ENCODE measurements at places on chromosomes 4 and X. TPM values are rescaled to one million over a fixed set of nuclear protein-coding genes. Genes with fewer than 3 reads are reported as not detected.

PHOX2B gene
- total RNA-seq, result not detected

- no peak overlapping the region for H3K4me3 ChIP-seq
- 0 out of 2 replicates have a peak, but pooled peaks cover 4% of the 10 kb centered on the region for H3K4me1 ChIP-seq
- H3K36me3 ChIP-seq, result no peaks in the 10 kb centered on the region
- no peak overlapping the region for H3K27ac ChIP-seq
- peaks cover 33% of the 10 kb centered on the region for H3K27me3 ChIP-seq
Measured at GRCh38 chr4:47704693-47705325, 133.1 kb downstream of the CORIN start.

ASB12 gene
- total RNA-seq, result not detected

TMPRSS11B gene
- not detected for total RNA-seq

PGRMC2 gene
- 126 TPM for total RNA-seq

DNA sequence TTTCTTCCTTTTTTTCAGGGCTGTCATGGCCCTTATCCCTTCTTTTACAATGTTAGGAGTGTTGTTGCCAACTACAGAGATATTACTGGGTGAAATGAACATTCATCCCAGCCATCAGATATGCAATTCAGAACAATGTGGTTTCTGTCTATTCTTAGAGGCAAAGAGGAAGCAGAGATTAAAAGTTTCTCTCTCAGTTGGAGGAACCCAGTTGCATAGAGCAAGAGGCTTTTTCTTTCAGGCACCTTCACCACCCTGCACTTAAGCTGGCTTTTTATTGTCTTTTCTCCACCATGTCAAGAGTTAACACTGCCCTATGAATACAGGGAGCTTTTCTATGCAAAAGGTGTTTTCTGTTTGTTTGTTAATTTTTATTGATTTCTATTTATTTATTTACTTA is 1559.6 kb upstream of the IGFBP7 start:
- no peaks in the 10 kb centered on the region for H3K36me3 ChIP-seq
- H3K27ac ChIP-seq, result no peak overlapping the region
- peaks cover 2% of the 10 kb centered on the region for H3K27me3 ChIP-seq
- H3K4me3 ChIP-seq, result no peak overlapping the region

DNA sequence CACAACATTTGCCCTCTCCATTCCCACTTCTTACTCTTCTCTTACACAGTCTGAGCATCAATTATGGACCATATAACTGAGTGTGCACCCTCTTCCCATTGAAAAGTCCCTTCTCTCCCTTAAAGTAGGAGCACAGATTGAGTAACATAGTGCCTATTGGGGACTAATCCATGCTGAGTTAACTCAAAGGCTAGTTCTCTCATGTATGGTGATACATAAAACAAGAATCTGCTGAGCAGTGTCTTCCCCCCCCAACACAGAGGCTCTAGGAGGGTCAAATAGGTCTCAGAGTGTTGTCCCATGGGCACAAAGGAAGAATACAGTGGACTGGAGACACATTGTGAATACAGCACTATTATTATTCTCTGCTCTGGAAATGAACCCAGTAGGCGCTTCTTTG is 274.6 kb upstream of the BOD1L1 start:
- no peak overlapping the region for H3K4me3 ChIP-seq
- no peaks in the 10 kb centered on the region for H3K36me3 ChIP-seq
- H3K4me1 ChIP-seq, result peaks cover 73% of the 10 kb centered on the region
- no peak for DNase-seq
- peak overlapping the region; percentile 20 for H3K27ac ChIP-seq

DNA sequence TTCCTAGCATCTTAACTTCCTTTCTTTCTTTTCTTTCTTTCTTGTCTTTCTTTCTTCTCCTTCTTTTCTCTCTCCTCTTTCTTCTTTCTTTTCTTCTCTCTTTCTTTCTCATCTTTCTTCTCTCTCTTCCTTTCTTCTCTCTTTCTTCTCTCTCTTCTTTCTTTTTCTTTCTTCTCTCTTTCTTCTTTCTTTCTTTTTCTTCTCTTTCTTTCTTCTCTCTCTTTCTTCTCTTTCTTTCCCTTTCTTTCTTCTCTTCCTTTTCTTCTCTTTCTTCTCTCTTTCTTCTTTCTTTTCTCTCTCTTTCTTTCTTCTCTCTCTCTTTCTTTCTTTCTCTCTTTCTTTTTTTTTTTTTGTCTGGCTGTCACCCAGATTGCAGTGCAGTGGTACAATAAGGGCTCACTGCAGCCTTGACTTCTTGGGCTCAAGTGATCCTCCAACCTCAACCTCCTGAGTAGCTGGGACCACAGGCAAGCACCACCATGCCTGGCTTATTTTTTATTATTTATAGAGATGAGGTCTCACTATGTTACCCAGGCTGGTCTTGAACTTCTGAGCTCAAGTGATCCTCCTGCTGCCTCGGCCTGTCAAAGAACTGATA is 17.5 kb downstream of the NMU start:
- no peak overlapping the region for H3K27ac ChIP-seq
- peaks cover 2% of the 10 kb centered on the region for H3K27me3 ChIP-seq
- H3K4me3 ChIP-seq, result no peak overlapping the region
- no peaks in the 10 kb centered on the region for H3K4me1 ChIP-seq
- no peaks in the 10 kb centered on the region for H3K36me3 ChIP-seq
- DNase-seq, result no peak

DNA sequence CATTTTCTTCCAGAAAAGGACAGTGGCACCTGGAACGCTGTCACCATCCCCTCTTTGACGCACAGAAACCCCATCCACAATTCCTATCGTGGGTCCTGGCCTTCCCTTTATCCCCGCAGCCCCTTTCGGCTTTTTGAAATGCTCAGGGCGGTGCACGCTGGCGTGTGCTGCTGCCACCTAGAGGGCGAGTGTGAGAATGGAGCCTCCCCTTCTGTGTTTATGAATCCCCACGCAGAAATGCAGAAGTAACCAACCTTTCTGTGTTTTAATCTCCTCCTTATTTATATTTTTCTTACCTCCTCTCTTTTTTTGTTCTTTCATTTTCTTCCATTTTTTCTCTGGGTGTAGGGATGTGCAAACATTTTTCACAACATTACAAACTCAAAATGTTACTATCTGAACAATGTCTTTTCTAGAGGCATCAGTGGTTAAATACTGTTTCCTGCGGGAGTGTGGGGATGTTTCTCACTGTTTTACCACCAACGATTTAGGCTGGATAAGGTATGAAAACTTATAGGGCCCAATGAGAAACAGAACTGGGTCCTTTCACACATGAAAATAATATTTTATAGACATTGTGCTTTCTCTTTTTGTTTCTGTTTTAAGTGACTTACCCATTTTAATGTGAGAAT is 50.0 kb downstream of the TMA16 start:
- no peak overlapping the region for H3K4me3 ChIP-seq
- H3K36me3 ChIP-seq, result no peaks in the 10 kb centered on the region
- no peaks in the 10 kb centered on the region for H3K27me3 ChIP-seq
- H3K27ac ChIP-seq, result no peak overlapping the region
- peak; percentile 29 for DNase-seq

DNA sequence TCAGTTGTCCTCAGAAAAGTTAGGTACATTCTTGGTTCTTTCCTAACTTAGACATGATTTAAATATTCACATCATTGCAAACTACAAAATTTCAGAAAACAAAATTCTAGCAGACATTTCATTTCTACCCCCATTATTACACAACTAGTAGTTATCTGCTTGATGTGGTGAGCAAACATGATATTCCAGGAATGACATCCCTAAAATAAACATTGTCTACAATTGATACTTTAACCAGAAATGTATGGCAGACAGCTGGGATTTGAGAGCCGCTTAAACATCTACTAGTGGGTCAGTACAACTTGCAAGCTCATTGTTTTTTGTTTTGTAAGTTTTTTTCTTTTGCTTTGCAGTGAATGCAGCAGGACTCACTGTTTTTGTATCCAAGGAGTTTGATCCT is 32.1 kb upstream of the AMBN start:
- peaks cover 16% of the 10 kb centered on the region for H3K4me1 ChIP-seq
- no peak for DNase-seq
- no peaks in the 10 kb centered on the region for H3K36me3 ChIP-seq
- H3K27me3 ChIP-seq, result peaks cover 7% of the 10 kb centered on the region
- no peak overlapping the region for H3K27ac ChIP-seq
- no peak overlapping the region for H3K4me3 ChIP-seq

DNA sequence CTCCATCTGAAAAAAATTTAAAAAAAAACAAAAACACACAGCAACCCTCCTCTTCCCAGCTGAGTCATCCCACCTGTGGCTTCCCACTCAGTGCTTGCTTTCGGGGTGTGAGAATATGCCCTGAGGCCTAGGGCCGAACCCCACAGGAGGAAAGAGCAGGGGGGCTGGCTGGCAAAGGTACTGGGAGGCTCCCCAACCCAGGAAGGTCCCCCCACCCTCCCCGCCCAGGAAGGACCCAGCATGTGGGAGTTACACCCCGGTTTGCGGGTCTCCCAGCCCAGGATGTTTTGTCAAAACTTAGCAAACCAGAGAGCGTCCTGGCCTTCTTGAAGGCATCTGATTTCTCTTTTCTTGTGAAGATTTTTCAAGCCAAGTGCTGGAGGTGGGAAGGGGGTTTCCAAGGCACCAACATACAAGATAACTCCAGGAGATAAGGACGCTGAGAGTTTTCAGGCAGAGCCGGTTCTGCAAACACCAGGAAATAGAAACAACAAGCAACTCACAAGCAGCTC is 25.7 kb upstream of the CSF2RA start:
- H3K27me3 ChIP-seq, result peaks cover 8% of the 10 kb centered on the region
- no peak for DNase-seq
- no peaks in the 10 kb centered on the region for H3K4me1 ChIP-seq
- no peak overlapping the region for H3K27ac ChIP-seq

ZFP92 gene
- 0.38 TPM for total RNA-seq

NAAA gene
- total RNA-seq, result 33.8 TPM

AGA gene
- total RNA-seq, result 46.1 TPM

LIMCH1 gene
- 206 TPM for total RNA-seq

CSAG3 gene
- total RNA-seq, result not detected

SSX2 gene
- not detected for total RNA-seq

- H3K36me3 ChIP-seq, result peaks cover 10% of the 10 kb centered on the region
- H3K4me1 ChIP-seq, result peaks cover 9% of the 10 kb centered on the region
- no peak for DNase-seq
- no peak overlapping the region for H3K27ac ChIP-seq
- peaks cover 1% of the 10 kb centered on the region for H3K27me3 ChIP-seq
Measured at GRCh38 chr4:177194906-177195305, 114.8 kb upstream of the NEIL3 start.

MAGEB1 gene
- not detected for total RNA-seq

DNA sequence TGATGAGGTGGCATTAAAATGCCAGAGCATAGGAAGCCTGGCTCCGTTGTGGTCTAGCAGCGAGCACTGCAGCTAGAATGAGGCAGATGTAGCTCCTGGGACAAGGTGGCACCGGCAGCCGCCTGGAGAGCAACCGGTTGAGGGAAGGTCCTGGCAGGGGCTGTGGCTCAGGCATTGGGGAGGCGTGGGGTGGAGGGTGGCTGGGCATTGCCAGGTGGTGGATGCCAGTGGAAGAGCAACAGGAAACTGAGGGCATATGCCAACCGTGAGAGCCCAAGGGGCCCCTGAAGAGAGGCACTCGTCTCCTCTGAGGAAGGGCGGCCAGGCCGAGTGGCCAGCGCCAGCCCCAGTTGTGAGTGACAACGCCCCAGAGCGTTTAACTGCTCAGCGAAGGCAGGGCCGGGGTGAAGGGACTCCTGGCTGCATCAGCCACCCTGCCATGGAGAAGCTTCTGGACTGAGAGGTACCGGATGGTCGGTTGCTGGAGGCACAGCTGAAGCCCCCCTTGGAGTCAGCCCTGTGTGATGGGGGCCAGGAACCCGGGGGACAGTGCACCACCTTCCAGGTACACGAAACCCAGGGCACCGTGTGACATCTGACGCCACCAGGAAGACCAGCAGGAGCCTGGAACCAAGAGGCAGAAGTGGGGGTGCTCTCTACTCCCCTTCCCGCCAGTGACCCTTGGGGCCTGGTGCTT is 13.2 kb upstream of the PDE6B start:
- H3K27ac ChIP-seq, result no peak overlapping the region
- H3K4me1 ChIP-seq, result peaks cover 23% of the 10 kb centered on the region
- DNase-seq, result no peak
- H3K27me3 ChIP-seq, result peaks cover 15% of the 10 kb centered on the region

GRCh38 chr4:80208610-80209339 is 11.5 kb downstream of the PRDM8 start:
- peaks cover 11% of the 10 kb centered on the region for H3K36me3 ChIP-seq
- no peak overlapping the region for H3K4me3 ChIP-seq
- no peak for DNase-seq
- peaks cover 4% of the 10 kb centered on the region for H3K27me3 ChIP-seq
- peaks cover 53% of the 10 kb centered on the region for H3K4me1 ChIP-seq
- no peak overlapping the region for H3K27ac ChIP-seq

- no peak overlapping the region for H3K27ac ChIP-seq
- no peaks in the 10 kb centered on the region for H3K36me3 ChIP-seq
- H3K4me3 ChIP-seq, result no peak overlapping the region
Measured at GRCh38 chr4:77240469-77241066, 83.6 kb downstream of the CCNG2 start.

DNA sequence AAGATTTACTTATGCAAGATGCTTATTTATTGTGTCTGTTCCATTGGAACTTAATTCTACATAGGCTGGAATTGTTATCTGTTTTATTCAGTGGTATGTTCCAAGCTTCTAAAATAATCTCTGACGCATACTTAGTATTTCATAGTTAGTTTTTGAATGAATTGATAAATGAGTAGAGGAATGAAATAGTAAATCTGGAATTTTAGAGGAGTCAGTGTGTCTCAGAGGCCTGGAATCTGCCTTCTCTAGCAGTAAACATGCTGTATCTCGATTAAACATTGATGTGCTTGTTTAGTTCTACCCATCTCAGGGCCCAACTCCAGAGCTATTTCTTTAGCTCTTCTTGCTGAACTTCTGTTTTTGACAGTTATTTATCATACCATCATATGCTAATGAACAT is 154.2 kb upstream of the MAGEC2 start:
- no peaks in the 10 kb centered on the region for H3K4me1 ChIP-seq
- no peaks in the 10 kb centered on the region for H3K27me3 ChIP-seq
- no peak overlapping the region for H3K27ac ChIP-seq
- no peak for DNase-seq

DNA sequence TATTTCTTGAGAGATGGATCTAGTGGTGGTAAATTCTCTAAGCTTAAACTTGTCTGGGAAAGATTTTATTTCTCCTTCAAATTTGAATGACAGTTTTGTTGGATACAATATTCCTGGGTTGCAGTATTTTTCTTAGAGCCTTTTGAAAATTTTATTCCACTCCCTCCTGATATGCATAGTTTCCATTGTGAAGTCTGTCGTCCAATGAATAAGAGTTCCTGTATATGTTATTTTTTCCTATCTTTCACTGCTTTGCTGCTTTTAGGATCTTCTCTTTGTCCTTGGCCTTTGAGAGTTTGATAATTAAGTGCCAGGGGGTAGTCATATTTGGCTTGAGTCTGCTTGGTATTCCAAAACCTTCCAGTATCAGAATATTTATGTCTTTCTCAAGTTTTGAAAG is 1156.4 kb upstream of the AGA start:
- no peaks in the 10 kb centered on the region for H3K27me3 ChIP-seq
- no peaks in the 10 kb centered on the region for H3K4me1 ChIP-seq
- H3K27ac ChIP-seq, result no peak overlapping the region

- H3K27ac ChIP-seq, result no peak overlapping the region
- H3K36me3 ChIP-seq, result no peaks in the 10 kb centered on the region
- no peaks in the 10 kb centered on the region for H3K4me1 ChIP-seq
- H3K4me3 ChIP-seq, result no peak overlapping the region
- H3K27me3 ChIP-seq, result no peaks in the 10 kb centered on the region
Measured at GRCh38 chr4:126051689-126052424, 737.1 kb downstream of the FAT4 start.

- no peaks in the 10 kb centered on the region for H3K27me3 ChIP-seq
- no peaks in the 10 kb centered on the region for H3K36me3 ChIP-seq
- H3K4me1 ChIP-seq, result no peaks in the 10 kb centered on the region
- H3K4me3 ChIP-seq, result no peak overlapping the region
- H3K27ac ChIP-seq, result no peak overlapping the region
Measured at GRCh38 chrX:18565727-18566126, 106.2 kb downstream of the RS1 start.

SLITRK4 gene
- total RNA-seq, result not detected
